M059J (cell line): ENCODE measurements at places on chromosomes 16 and 17. TPM values are rescaled to one million over a fixed set of nuclear protein-coding genes. Genes with fewer than 3 reads are reported as not detected.

The NHERF2 gene
- total RNA-seq: 143 and 175 TPM in 2 replicates

The LPCAT2 gene
- total RNA-seq: 29.1 and 32.2 TPM in 2 replicates

The SLC5A11 gene
- total RNA-seq: not detected in 2 replicates

The TEX19 gene
- 0.05 TPM in 1 of 2 replicates, not detected in the other for total RNA-seq

The C16orf96 gene
- total RNA-seq: not detected in 2 replicates

DNA sequence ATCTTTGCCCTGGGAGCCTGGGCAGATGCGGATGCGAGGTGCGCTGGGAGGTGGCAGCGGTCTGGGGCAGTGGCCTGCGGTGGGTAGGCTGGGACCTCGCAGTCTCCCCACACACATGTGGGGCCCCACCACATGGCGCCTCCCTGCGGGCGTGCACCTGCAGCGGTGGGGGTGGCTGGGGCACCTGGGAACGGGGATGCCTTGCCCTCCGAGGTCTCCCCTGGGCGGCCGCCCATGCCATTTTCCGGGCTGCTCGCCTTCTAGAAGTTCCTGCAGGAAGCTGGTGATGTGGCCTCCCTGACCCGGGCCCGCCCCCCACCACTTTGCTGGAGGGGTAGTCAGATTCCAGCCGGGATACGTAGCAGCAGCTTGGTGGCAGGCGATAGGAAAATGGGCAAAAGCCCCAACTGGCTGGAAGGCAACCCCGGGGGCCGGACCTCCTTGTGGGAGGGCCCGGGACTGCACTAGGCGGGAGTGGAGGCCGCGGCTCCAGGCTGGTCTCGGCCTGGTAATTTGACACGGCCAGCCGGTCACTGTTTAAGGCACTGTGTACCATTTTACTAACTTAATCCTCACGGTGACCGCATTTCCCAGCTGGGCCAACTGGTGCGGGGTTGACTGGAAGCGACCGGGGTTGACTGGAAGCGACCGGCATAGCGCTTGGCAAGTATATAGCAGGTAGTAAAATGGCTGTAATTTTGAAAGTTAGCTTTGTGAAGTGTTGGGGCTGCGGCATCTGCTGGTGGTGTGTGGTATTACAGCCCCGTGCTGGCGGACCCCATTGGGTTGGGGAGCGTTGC is 38.5 kb downstream of the IGF2BP1 start:
- peak; percentile 14 for DNase-seq

GRCh38 chr16:52383640-52384292 is 163.2 kb downstream of the TOX3 start:
- DNase-seq: peak; percentile 15

- no peak for DNase-seq
These were observed 112.6 kb downstream of the USP22 start for GRCh38 chr17:20930081-20930760.

- DNase-seq: no peak
These were observed 193.2 kb upstream of the MPHOSPH6 start for GRCh38 chr16:82363026-82363816.

DNA sequence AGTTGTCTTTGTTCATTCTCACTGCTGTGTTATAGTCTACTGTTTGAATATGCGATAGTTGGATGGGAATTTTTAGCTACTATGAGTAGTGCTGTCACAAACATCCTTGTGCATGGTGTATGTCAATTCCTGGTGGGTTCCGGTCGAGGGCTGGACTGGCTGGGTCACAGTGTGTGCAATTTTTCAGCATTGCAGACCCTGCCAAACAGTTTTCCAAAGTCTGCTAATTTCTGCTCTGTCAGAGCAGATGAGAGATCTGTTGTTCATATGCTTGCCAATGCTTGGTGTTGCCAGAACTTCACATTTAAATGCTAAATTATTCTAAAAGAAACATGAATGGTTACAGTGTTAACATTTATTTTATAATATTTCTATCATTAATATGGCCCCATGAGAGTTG is 3.6 kb upstream of the C16orf96 start:
- no peak for DNase-seq

DNA sequence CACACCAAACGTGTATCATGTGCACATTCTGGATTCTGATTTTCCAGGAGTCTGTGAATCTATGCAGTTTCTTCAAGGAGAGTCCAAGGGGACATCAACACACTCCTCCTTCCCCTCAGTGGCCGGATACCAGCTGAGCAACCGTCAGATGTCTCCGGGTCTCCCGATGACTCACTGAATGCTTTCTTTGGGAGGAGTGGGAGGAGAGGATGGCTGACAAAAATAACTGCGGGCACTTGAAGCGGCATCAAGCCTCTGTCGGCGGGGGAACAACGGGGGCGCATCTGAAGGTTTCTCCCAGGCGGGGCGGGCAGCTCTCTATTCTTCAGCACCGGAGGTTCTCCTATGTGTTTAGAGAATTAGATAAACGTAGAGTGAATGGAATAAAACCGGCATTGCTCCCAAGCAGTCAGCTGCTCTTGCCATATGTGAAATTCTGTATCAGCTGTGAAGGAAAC is 24.6 kb upstream of the LRRC75A start:
- peak; percentile 68 for DNase-seq

GRCh38 chr17:78111727-78112517 is 16.6 kb downstream of the TMC6 start:
- DNase-seq: no peak

DNA sequence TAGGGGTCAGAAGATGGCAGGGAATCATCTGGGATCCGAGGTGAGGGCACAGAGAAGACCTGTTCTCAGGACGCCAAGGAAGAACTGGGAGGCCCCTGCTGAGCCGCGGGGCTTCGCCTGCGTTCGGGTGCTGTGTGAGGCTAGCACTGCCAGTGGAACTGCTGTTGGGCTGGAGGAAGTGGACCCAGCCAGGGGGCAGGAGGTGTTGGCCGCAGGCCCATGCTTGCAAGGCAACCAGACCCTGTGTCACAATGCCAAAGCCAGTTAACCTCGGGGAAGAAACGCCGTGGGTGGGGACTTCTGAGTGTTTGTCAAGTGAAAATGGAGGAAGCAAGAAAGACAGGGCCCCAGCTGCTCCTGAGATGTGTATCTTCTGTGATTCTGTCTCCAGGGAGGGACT is 185.5 kb downstream of the LGALS9B start:
- DNase-seq: no peak

DNA sequence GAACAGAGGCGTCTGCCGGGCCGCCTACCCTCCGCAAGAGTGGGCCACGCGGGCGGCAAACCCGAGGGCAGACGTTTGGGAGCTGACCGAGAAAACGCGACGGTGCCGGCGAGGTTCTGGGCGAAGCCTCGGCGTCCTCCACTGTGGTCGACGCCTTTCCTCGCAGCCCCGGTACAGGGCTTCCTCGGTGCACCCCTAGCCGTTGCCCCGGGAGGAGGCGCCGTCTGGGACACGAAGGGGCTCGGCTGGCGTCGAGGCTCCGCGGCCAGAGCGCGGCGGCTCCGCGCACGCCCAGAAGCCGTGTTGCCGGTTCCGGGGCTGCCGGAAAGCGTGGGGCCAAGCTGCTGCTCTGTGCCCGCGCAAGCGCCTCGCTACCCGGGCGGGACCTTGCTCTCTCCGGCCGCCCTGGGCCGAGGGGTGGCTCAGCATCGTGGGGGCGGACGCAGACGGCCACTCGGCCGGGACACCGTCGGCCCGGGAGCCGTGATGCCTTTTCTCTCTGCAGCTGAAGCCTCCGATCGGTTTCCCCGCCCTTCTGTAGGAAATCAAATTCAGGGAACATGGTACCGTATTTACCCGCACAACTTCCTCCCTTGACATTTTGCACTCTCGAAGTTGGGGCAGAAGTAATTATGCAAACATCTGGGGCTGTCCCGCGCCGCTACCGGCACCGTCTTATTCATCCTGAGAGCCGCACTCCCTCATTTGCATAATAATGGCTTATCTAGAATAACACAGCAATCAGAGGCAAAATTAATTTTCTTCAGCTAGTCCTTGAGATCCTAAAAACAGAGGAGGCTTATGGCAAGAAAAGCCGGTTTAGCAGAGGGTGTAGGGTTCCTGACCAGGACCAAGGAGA is 7.3 kb upstream of the CBX8 start:
- no peak for DNase-seq

DNA sequence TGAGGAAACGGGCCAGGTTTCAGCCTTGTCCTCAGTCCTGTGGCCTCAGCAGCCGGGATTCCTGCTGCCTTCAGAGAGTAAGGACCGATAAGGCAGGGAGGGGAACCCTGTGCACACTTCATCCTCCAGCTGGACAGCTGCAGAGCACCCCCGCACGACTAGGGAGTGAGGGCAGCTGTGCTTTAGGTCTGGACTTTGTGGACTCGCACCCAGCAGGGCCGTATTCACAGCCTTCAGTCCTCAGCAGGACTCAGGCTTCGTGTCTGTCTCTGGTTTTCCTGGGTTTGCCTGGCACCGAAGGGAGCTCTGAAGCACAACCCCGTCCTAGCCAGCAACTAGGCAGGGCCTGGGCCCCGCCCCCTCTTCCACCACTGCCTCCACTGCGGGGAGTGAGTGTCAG is 45.8 kb upstream of the CACNG5 start:
- DNase-seq: no peak

DNA sequence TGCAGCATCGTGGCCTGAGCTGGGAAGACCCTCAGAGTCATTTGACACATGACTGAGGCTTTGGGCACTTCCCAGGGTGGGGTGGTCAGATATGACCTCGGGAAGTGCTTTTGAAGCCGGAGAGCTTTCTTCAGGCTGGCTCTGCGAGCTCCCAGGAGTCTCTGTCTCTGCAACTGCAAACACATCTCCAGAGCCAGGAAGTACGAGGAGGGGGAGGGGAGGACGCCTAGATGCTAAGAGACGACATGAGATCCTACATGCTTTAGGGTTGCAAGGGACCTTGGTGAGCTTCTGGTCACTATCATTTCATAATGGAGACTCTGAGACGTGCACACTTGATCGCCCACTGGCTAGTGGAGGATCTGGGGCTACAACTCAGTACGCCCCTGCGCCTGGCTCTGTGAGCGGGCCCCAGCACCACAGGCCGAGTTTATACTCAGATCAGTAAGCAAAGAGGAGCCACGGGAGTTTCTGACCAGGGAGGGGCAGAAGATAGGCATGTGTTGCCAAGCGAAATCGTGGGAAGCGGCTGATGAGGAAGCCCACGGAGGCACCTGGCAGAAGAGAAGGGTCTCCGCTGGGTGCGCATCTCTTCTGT is 527 bp upstream of the MGAT5B start:
- peak; percentile 75 for DNase-seq

DNA sequence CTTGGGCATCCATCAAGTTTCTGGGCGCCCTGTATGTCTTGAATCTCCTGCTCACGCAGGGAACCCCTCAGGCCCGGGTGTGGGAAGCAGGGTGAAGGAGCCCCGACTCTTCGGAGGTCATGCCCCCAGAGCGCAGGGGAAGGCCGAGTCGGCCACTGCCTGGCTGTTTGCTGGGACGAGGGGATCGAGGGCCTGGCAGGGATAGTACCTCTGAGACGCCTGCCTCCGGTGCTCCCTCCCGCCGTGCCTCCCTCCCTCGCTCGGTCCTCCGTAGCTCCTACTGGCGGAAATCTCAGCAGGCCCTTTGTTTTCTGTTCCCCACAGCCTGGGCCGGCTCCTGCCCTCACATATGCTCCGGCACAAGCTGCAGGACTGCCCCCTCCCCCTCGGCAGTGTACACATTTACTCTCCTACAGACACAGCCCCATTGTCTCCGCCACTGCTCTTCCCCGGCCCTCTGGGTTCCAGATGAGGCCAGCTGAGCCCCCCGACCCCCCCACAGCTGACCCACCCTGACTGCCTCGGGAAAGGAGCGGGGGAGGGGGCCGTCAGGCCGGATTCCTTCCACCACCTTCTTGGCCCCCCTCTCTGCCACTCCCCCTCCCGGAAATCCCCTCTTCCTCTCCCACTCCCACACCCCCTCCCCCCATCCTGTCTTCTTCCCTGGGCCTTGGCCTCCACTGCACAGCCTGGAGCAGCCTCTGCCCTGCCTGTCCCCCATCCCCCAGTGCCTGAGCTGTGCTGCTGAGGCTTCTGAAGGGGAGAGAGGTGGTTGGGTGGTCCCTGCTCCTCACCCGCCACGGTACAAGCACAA is 1.4 kb downstream of the TRAF4 start:
- peak; percentile 70 for DNase-seq
